EH (cell line): ENCODE measurements at places on chromosomes 6 and 20.

DNA sequence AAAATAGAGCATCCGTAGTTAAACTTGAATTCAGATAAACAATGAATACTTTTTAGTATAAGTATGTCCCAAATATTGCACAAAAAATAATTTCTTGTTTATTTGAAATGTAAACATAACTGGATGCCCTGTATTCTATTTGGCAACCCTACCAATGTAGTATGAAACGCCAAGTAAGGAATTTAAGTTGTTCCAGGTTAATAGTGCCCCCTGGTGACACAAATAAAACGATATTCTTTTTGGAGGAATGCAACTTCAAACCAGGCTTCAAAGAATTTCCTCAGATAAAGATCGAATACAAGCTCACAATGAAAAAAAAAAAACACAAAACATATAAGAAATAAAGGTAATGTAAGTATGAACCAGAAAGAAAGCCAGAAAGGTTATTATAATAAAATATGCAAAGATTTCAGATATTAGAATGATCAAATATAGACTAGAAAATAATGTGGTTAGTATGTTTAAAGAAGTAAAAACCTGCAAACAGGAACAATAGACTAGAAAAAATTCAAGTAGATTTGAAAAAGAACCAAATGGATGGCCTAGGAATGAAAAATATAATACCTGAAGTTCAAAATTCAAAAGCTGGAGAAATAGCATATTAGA, 18.4 kb upstream of the AKAP7 start:
- DNase-seq: peak; percentile 63

- DNase-seq: peak; percentile 89
These were observed 28.5 kb upstream of the SCUBE3 start for GRCh38 chr6:35185302-35185681.

DNA sequence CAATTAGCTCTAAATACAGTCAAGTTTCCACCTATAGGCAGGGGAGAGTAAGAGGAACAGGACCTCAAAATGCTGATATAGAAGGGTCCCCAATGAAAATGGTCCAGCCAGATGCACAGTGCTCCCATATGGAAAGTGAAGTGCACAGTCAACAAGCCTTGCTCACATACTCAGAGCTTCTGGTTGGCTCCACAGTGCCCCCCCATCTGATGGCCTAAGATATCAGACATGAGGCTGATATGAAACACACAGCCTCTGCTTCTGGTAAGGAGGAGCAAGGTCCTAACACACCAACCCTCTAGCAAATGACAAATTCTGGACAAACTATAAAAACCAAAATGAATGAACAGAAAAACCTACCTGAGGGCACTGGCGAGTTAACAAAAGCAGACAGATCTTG, 111.4 kb upstream of the EMILIN3 start:
- no peak for DNase-seq

DNA sequence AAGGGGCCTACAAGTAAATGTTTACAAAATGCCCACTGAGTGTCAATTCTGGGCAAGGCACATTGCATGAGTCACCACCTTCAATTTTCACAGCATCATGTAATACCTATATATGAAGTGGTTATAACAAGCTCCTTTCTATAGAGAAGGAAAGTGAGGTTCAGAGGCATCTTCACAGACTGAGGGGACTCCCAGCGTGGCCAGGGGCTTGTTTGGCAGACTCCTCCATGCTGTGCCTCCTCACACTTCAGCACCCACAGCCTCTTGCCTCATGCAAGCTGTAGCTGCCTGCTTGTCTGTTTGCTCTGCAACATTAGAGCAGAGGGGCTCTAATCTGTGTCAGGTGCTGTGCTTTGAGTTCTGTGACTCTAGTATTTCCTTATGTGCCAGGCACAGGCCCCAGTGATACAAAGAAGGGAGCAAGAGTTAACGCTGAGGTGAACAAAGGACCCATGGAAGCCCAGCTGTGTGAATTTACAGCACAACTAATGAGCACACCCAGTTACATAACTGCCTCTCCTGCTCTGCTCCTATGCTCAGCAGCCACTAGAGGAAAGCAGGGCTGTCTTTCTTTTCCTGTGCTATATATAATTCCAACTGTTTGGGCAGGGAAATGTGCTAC, 72.3 kb downstream of the ZHX3 start:
- peak; percentile 37 for DNase-seq

GRCh38 chr6:95280686-95281273, 296.6 kb upstream of the MANEA start:
- DNase-seq: no peak

- DNase-seq: no peak
These were observed 119.1 kb downstream of the PRND start for GRCh38 chr20:4840801-4841200.

GRCh38 chr6:108952776-108953486, 104.7 kb downstream of the ARMC2 start:
- DNase-seq: no peak

GRCh38 chr20:16106191-16106849, 466.9 kb downstream of the KIF16B start:
- no peak for DNase-seq

DNA sequence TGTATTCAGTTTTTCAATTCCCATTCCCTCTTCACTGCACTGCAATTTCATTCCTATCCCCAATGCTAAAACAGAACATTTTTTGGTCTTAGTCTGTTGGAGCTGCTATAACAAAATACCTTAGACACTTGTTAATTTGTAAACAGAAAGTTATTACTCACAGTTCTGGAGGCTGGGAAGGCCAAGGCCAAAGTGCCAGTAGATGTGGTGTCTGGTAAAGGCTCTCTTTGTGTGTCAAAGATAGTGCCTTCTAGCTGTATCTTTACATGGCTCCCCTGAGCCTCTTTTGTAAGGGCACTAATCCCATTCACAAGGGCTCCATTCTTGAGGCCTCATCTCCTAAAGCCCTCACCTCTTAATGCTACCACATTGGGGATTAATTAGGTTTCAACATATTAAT, 40.0 kb downstream of the PHIP start:
- no peak for DNase-seq

DNA sequence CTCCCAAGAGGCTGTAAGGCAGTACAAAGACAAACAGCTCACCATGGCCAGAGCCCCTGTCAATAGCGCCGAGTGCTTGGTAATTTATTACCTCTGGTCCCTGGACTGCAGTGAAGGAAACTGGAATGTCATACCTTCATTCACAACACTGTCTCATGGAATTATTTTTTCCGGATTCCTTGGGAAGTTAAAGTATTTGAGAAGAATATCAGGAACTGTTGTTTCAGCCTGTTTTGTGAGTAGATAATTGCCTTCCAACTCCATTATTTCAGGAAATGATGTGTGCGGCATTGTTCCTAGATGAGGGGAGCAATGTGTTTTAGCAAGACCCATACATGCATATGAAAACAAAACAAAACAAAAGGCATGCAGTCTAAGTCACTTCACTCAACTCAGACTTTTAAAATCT, 64.0 kb downstream of the BLOC1S5 start:
- DNase-seq: no peak

DNA sequence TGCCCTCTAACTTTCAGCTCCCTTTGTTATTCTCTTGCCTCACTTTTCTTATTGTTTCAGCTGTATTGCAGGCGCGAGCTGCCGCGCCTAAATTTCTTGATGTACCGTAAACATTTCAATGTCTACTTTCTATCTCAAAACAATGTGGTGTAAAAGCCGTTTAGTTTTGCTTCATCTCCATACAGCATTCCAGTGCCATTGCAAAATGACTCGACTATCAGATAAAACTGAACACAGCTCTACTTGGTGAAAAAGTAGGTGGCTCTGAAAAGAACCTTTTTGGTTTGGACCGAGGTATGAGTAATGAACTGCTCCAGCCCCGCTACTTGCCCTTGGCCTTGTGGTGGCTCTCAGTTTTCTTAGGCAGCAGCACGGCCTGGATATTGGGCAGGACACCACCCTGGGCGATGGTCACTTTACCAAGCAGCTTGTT, 74.6 kb downstream of the OR2B2 start:
- DNase-seq: peak; percentile 69

DNA sequence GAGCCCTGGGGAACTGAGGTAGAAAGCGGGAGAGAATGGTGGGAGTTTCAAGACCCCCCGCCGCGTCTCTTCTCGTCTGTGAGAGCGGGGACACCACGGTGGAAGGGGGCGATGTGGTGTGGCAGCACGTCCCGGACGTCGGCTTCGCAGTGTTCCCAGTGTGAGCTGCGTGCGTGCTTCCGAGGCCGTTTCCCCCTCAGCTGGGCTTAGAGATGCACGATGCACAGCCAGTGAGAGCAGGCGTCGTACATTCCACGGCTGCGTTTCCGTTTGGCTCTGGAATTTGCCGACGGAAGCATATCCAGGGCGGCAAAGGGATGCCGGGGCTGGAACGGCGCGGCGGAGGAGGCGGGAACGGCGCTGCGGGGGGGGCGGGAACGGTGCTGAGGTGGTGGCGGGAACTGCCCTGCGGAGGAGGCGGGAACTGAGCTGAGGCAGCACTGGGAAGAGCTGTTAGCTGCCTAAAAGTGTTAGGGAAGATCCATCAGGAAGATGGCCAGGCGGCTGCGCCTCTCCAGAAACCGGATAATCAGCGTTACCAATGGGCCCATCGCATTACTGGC, 37.7 kb downstream of the KIF25 start:
- peak; percentile 85 for DNase-seq

GRCh38 chr6:111610548-111611172, 5.0 kb upstream of the TRAF3IP2 start:
- DNase-seq: no peak

GRCh38 chr6:137761072-137761471, 106.0 kb upstream of the TNFAIP3 start:
- peak; percentile 74 for DNase-seq

GRCh38 chr6:45881705-45882467, 133.8 kb downstream of the CLIC5 start:
- DNase-seq: no peak

- DNase-seq: no peak
These were observed 3.7 kb upstream of the MMP9 start for GRCh38 chr20:46004889-46005473.

GRCh38 chr6:156617376-156617775, 159.8 kb upstream of the ARID1B start:
- DNase-seq: peak; percentile 38

- DNase-seq: peak; percentile 91
These were observed at the start of gene FAM210B for GRCh38 chr20:56358600-56359211. TSS of gene FAM210B (plus strand) at chr20:56358974. CDS start at chr20:56359006, 32 bp downstream.

GRCh38 chr6:117117652-117118051, 147.7 kb upstream of the VGLL2 start:
- DNase-seq: no peak

DNA sequence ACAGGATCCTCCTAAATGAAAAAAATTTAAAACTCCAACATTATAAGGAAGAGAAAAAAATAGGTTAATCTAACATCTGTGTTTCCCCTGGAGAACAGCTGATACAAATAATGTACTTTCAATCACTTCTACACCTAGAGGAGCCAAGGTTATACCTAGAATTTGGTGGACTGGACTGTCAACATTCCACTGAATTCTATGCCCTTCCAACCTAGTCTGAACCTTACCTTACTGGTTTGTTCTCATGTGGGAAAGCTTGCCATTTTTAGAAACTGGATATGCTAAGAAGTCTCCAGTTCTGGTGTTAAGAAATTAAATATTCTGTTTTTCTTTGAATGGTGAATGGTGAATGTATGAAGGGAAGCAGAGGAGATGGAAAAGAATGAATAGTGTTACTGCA, 162.4 kb downstream of the DST start:
- DNase-seq: no peak

DNA sequence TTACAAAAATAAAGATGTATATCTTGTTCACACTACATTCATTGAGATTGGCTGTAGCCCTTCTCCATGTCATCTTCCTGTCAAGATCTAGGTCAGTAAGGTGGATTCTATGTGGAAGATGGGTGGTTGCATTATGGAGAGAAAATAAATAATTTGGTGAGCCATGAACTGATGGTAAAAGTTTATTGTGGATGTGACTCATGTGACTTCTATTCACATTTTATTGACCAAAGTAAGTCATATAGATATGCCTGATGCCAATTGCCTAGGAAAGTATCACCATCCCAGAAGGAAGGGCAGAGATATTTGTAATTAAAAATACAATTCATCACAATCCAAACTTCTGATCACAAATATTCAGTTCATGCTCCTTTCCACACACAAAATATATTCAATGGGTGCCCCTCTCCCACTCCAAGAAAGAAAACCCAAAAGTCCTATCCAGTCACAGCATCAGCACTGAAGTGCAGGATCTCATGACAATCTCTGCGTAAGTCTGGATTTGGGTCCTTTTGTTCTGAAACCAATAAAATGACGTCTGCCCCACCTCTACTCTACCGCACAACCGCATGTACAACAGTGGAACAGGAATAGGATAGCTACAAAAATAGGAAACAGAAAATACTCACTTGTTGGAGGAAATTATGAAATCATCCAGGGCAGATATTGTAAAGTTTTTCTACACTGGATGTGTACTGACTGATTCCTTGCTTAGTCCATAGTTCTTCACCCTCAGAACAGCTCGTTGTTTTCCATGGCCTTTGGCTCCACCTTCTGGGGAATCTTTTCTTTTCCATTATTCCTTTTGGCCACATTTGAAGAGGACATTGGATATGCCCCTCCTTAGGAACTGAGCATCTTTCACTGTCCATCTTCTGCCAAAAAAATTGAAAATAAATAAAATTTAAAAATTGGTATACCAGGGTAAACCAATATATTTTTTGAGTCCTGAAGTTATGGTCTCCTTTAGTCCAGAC, 16.1 kb upstream of the SLC17A3 start:
- DNase-seq: peak; percentile 48

- no peak for DNase-seq
These were observed 4.2 kb downstream of the VEGFA start for GRCh38 chr6:43773980-43774775.

DNA sequence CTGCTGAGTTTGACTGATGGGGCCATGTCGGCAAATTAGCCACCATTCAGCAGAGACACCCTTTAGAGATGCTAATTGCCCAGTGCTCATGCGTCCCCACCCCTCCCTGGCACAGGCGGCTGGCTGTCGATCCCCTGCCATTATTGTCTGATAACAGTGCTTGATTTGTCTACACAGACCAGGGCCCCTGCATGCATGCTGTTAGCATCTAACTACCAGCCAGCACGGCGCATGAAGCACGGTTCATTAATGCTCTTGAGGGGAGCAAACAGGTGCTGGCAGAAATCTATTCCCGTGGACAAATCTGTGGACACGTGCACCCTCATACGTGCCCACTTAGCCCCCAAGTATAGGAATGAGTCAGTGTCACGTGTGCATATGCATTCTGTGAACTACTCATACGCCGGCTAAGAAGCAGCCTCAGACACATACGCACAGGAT, 32.2 kb downstream of the KCNB1 start:
- no peak for DNase-seq

DNA sequence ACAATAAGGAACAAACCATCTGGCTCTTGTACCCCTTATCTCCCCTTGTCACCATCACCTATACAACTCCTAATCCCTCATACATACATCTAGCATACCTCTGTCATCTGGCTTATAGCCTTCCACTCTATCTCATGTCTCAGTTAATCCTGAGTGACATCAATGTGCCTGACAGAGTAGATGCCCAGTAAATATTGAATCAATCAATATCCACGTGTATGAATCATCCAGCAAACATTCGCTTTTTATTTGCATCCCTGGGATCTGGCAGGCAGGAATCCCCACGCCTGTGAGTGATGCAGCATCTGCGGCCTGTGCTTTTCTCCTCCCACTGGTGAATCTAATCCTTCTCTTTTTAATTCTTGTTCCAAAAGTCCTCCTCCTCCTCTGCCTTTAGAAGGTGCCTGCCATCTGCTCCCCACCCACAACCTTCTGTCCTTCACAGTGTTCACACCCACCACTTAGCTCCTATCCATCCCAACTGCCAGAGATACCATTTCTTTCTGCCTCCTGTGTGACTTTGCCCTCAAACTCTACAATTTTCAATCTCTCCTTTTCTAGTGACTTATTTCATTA, 37.6 kb downstream of the ZNF391 start:
- no peak for DNase-seq

GRCh38 chr20:45070932-45071632, 29.8 kb downstream of the KCNS1 start:
- DNase-seq: peak; percentile 32

- peak; percentile 75 for DNase-seq
These were observed 92.8 kb upstream of the MLN start for GRCh38 chr6:33896391-33897188.
